ENCODE measurements at places on chromosomes 12 and 14. TPM values are rescaled to one million over a fixed set of nuclear protein-coding genes. Genes with fewer than 3 reads are reported as not detected.

- H3K27ac ChIP-seq = no peak overlapping the region
- DNase-seq = no peak
- peaks cover 16% of the 10 kb centered on the region for H3K4me1 ChIP-seq
- H3K36me3 ChIP-seq = no peaks in the 10 kb centered on the region
- no peaks in the 10 kb centered on the region for H3K27me3 ChIP-seq
These were observed 44.3 kb downstream of the TEAD4 start for GRCh38 chr12:3003357-3003992.

GPRC5D gene
- total RNA-seq = not detected

GALNT16 gene
- 2.1 TPM for total RNA-seq

KRT79 gene
- total RNA-seq = not detected

DNA sequence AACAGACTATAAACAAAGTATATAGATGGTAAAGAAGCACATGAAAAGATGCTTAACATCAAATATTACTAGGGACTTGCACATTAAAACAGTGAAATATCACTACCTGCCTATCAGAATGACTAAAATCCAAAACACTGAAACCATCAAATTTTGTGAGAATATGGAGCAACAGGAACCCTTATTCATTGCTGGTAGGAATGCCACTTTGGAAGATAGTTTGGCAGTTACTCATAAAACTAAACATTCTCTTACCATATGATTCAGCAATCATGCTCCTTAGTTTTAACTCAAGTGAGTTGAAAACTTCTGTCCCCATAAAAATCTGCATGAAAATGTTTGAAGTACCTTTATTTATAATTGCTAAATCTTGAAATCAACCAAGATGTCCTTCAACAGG is 297.6 kb downstream of the DAD1 start:
- H3K27me3 ChIP-seq = no peaks in the 10 kb centered on the region
- no peaks in the 10 kb centered on the region for H3K36me3 ChIP-seq
- no peaks in the 10 kb centered on the region for H3K4me1 ChIP-seq
- H3K4me3 ChIP-seq = no peak overlapping the region

TCL1A gene
- total RNA-seq = not detected

DNA sequence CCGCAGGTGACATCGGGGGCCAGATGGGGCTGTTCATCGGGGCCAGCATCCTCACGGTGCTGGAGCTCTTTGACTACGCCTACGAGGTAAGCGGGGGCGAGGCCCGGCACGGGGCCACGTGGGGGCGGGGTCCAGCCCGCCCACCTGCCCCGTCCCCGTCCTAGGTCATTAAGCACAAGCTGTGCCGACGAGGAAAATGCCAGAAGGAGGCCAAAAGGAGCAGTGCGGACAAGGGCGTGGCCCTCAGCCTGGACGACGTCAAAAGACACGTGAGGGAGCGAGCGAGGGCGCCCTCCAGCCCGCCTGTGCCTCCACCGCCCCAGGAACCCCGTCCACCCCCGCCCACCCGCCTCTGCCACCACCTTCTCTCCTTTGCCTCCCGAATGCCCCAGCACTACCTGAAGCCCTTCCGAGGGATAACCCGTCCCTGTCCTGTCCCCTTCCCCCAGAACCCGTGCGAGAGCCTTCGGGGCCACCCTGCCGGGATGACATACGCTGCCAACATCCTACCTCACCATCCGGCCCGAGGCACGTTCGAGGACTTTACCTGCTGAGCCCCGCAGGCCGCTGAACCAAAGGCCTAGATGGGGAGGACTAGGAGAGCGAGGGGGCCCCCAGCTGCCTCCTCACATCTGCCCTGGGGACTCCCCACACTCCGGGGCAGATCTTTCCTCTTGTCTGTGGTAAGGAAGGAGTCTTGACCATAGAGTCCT is 3.9 kb upstream of the SMARCD1 start:
- H3K4me3 ChIP-seq = no peak overlapping the region
- peaks cover 10% of the 10 kb centered on the region for H3K4me1 ChIP-seq
- no peaks in the 10 kb centered on the region for H3K27me3 ChIP-seq
- no peak for DNase-seq

DNA sequence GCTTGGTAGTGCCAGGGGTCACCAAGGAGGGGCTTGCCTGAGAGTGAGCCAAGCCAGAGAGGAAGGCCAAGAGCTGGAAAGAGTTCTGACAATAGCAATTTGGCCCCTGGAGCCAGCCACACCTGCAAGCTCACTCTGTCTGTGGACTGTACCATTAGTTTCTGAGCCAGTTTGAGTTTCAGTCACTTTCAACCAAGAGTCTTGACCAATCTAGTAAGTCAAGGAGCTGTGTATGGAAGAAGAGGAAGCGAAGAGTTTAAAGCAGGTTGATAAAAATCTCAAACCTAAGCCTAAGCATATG is 38.5 kb downstream of the NT5DC3 start:
- H3K4me3 ChIP-seq = no peak overlapping the region
- DNase-seq = no peak
- peaks cover 29% of the 10 kb centered on the region for H3K4me1 ChIP-seq
- H3K27ac ChIP-seq = no peak overlapping the region
- H3K27me3 ChIP-seq = no peaks in the 10 kb centered on the region
- H3K36me3 ChIP-seq = peaks cover 6% of the 10 kb centered on the region

HOXC10 gene
- 1.3 TPM for total RNA-seq

- H3K27me3 ChIP-seq = no peaks in the 10 kb centered on the region
- H3K4me3 ChIP-seq = no peak overlapping the region
- peaks cover 15% of the 10 kb centered on the region for H3K4me1 ChIP-seq
- peak overlapping the region; percentile 76 for H3K27ac ChIP-seq
These were observed 422.9 kb upstream of the OR4E1 start for GRCh38 chr14:22096514-22096895.

DNA sequence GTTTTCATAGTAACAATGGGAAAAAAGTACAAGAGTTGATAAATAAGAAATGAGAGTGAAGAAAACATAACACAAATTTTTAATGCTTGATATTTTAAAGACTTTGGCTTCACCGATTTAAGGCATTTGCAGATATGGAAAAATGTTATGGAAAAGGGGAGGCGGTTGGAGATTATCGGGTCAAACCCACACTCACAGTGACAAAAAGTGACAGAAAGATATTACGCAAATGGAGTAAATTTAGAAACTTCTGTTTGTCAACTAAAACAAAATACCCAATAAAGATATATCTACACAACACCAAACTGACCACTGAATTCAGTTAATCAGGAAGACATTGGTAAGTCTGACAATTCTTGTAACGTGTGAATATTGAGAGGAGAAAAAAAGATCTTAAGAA is 2.5 kb downstream of the PPP1R12A start:
- no peak overlapping the region for H3K27ac ChIP-seq
- DNase-seq = no peak
- no peaks in the 10 kb centered on the region for H3K27me3 ChIP-seq
- H3K4me3 ChIP-seq = no peak overlapping the region
